ENCODE measurements at places on chromosomes 7 and 10. TPM values are rescaled to one million over a fixed set of nuclear protein-coding genes. Genes with fewer than 3 reads are reported as not detected.

GRCh38 chr7:76338298-76339084, 20.3 kb downstream of the YWHAG start:
- no peak for DNase-seq

DNA sequence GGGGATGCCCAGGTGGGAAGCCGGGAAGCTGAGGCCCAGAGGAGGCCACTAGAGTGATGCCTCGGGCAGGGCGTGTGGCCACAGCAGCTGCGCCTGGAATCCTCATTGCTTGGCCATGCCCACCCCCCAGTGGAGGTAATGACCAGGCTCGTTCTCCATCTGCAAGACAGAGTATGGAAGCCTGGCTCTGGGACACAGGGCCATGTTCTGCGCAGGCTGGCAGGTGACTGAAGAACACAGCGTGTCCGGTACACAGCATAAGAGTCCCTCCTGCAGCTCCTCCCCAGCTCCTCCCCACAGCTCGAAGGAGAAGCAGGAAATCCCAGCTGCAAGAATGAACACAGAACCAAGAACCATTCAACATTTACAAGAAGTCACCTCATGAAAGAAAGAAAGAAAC, 64.8 kb downstream of the SMURF1 start:
- DNase-seq = no peak

GRCh38 chr7:139661043-139661440, 116.8 kb downstream of the HIPK2 start:
- DNase-seq = no peak

The GPR158 gene
- under 0.01 TPM for total RNA-seq

The PILRA gene
- not detected for total RNA-seq

The RPA3 gene
- total RNA-seq = 23.5 TPM

The ANK3 gene
- 12.4 TPM for total RNA-seq

The ADAM22 gene
- 1.5 TPM for total RNA-seq

Data from pulmonary artery endothelial cell (primary cell).